Vagina (tissue), 2 donors: ENCODE measurements at places on chromosomes 7 and 10.

- no peak for DNase-seq
Observed at GRCh38 chr7:157276731-157277562, 59.9 kb upstream of the DNAJB6 start.

GRCh38 chr10:28089467-28089866 lies 90.6 kb upstream of the ODAD2 start:
- no peak for DNase-seq

DNA sequence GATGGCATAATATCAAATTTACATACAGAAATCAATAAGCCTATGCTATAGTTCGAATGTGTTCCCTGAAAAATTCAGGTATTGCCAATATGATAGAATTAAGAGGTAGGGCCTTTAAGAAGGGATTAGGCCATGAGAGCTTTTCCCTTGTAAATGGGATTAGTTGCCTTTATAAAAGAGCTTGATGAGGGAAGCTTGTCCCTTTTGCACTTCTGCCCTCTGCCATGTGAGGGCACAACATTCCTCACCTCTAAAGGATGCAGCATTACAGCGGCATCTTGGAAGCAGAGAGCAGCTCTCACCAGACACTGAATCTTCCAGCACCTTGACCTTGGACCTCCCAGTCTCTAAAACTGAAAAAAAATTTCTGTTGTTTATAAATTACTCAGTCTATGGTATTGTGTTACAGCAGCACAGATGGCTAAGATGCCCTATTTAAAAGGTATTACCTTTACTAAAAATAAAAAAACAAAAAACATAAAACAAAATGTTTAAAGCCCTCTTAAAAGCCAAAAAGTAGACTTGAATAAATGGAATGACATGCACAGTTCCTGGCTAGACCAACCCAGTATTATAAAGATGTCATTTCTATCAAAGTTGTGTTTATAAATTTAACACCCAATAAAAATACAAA lies 909.6 kb downstream of the REEP3 start:
- DNase-seq = no peak

DNA sequence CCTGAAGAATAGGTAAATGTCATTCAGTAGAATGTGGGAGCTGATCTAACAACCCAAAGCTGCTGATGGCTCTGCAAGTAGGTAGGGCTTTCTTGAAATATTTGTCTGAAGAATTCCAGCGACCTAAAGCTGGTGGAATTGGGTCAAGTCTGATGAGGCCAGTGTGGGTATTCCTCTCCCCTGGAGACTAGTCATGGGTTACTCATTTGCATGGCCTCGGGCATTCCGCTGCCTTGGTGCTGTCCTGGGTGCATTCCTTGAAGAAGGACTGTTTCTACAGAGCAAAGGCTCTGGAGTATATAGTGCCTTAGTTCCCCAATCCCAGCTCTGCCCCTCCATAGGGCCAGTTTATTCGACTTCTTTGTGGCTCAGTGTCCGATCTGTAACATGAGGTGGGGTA lies 19.2 kb downstream of the PDK4 start:
- DNase-seq = no peak

- no peak for DNase-seq
Observed at GRCh38 chr10:111725050-111725449, 458.5 kb downstream of the GPAM start.

GRCh38 chr10:90229486-90229885 lies 528.1 kb downstream of the KIF20B start:
- DNase-seq = no peak

DNA sequence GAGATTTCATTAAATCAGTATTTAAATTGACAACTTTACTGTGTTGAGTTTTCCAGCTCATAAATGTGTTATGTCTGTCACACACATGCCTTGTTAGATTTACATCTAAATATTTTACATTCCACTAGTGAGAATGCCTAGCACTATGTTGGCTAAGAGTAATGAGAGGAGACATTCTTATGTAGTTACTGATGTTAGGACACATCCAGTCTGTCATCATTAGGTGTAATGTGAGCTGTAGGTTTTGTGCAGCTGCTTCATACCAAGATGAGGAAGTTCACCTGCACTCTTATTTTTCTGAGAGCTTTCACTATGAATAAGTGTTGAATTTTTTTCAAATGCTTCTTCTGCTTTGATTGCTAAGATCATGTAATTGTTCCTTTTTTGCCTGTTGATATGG lies 218.0 kb upstream of the IGFBP3 start:
- DNase-seq = no peak
